Heart right ventricle (tissue), 16 donors: ENCODE measurements at places on chromosomes 16 and 17. TPM values are rescaled to one million over a fixed set of nuclear protein-coding genes. Genes with fewer than 3 reads are reported as not detected.

The SULT1A4 gene
- total RNA-seq: 8.7 TPM

The TPSB2 gene
- 0.33 TPM for total RNA-seq

The KRT33B gene
- total RNA-seq: not detected

The WNK4 gene
- total RNA-seq: not detected

- no peak for DNase-seq
These were observed 684 bp upstream of the APPBP2 start for GRCh38 chr17:60526726-60527125.

GRCh38 chr17:3020381-3020780 lies 43.0 kb downstream of the OR1D5 start:
- no peak for DNase-seq

- no peak for DNase-seq
These were observed 159.5 kb upstream of the CACNG5 start for GRCh38 chr17:66675273-66675990.
